ENCODE measurements at places on chromosomes 4 and X.

DNA sequence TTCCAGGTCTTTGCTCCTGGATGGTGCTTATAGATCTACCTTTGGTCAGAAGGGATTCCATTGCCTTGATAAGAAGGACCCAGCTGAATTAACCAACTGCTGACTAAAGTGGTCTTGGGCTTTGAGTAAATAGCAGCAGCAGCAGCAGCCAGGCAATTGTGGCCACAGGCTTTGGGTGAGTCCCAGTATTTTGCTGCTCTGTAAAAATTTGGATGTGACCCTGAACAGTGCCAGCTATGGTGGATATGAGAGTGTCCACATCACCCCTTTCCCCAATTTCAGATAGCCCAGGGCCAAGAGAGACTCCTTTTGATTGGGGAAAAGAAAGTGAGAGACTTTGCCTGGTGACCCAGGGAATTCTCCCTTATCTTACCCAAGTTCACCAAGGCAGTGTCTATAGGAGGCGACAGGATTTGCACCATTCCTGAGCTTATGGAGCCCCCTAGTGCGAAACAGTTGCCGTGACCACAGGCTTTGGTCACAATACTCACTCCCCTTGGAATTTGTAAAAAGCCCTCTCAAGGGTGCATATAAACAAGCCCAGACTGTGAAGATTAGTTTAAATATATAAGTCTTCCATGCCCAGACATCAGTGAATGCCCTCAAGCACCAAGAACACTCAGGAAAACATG, 518.0 kb downstream of the TMA16 start:
- DNase-seq: no peak

GRCh38 chrX:747176-747575, 116.6 kb downstream of the SHOX start:
- no peak for DNase-seq

DNA sequence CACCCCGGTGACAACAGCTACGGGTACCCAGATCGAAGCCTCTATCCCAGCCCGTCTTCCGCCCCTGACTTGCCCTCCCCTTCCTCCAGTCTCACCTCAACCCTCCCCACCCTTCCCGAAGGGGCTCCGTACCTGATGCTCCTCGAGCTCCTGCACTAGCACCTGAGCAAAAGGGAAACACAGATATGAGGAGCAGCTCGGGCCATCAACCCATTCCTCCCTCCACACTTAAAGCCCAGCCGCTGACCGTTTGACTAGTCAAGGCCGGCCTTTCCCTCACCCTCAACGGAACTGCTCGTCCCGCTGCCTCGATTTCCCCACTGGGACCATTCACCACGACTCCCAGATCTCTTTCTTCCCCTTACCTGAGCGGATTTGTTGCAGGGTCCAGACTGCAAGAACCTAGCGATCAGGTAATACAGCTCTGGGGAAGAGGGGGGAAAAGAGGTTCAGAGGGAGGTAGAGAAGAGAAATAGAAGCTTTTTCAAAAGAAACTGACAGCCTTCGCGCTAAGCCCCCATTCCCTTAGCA, 731 bp downstream of the BRWD3 start:
- DNase-seq: no peak

- no peak for DNase-seq
These were observed 45.8 kb upstream of the IL21 start for GRCh38 chr4:122666527-122667245.

DNA sequence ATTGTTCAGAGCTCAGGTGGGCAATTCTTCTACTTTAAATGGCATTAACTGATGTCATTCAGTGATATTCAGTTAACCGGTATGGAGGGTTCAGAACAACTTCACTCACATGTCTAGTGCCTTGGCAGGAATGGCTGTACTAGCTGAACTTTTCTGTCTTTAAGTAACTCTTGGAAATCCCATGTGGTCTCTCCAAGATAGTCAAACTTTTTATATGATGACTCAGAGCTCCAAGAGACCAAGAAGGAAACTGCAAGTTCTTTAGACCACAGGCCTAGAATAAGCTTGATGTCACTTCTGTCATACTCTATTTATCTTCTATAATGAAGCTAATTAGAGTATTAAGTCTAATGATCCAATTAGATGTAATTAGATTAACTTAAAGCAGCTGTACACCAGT, 24.9 kb downstream of the LHFPL1 start:
- DNase-seq: no peak
